ENCODE measurements at places on chromosomes 7 and 10. TPM values are rescaled to one million over a fixed set of nuclear protein-coding genes. Genes with fewer than 3 reads are reported as not detected.

The OLAH gene
- 1.9 TPM for polyA plus RNA-seq

The OPALIN gene
- polyA plus RNA-seq: 0.79 TPM

GRCh38 chr7:127809261-127809702 lies 157.3 kb downstream of the SND1 start:
- DNase-seq: no peak

DNA sequence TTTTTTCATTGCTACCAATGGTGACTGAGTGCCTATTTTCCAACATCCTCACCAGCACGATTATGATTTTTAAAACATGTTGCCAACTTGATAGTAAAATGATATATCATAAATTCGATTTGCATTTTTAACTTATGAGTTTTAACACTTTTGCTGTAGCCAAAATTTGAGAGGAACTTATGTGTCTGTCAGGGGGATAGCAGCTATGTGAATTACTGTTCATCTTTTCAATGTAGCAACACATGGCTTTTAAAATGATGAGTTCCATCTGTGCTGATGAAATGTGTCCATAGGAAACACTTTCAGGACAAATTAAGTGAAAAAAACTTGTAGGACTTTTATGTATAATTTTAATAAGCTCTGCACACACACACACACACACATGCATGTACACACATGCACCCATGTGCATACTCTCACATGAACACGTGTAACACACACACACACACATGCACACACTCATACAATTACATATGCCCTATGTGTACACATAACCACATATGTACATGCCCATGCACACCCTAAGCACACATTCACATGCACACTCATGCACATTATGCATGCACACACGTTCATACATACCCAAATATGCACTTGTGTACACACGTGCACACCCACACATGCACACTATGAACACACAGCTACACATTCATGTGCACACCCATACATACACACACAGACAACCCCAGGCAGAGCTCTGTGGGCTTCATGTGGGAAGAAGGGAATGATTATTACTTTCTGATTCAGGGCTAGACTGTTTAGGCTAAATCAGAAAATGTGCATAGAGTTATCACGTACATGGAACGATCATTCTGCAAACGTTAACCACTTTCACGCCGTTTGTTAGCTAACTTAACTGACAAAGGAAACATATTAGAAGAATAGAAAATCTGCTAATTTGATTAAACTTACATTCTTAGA lies 68.9 kb downstream of the C10orf143 start:
- no peak for DNase-seq

DNA sequence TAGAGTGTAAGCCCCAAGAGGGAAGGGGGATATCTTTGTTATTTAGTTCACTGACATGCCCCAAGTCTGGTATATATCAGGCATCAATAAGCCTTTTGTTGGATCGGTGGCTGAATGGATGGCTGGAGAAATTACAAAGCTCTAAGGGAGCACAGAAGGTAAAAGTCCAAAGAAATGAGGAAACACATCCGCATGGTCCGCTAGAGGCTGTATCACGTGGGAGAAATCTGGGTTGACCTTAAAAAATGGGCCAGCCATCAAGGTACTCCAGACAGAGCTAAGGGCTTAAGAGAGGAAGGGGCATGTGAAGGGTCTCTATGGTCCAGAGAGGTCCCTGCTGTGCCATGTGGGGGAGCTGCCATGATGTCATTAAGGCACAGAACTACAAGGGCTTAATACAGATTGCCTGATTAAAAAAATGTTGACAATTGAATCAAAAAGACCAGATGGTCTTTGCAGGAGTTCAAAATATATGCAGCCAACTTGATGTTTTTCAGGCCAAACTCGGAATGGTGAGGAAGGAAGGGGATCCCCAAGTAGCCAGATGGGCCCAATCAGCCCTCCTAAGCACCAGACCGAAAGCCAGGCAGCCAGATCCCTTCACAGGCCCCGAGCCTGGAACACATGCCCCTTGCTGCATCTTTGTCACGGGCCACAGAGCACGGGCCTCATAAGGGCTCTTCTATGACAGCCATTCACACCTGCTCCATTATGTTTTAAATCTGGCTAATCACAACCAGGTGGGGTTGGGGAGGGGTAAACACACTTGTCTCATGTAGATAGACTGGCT lies 31.9 kb downstream of the SCRN1 start:
- DNase-seq: no peak

- peak; percentile 98 for DNase-seq
These were observed at the start of gene MTPN for GRCh38 chr7:135977007-135977741. Gene MTPN, minus strand, starts transcription at chr7:135977359. Its CDS starts 259 bp downstream, at chr7:135977100.

- peak; percentile 22 for DNase-seq
These were observed 879.2 kb downstream of the LRMDA start for GRCh38 chr10:76310588-76311080.

DNA sequence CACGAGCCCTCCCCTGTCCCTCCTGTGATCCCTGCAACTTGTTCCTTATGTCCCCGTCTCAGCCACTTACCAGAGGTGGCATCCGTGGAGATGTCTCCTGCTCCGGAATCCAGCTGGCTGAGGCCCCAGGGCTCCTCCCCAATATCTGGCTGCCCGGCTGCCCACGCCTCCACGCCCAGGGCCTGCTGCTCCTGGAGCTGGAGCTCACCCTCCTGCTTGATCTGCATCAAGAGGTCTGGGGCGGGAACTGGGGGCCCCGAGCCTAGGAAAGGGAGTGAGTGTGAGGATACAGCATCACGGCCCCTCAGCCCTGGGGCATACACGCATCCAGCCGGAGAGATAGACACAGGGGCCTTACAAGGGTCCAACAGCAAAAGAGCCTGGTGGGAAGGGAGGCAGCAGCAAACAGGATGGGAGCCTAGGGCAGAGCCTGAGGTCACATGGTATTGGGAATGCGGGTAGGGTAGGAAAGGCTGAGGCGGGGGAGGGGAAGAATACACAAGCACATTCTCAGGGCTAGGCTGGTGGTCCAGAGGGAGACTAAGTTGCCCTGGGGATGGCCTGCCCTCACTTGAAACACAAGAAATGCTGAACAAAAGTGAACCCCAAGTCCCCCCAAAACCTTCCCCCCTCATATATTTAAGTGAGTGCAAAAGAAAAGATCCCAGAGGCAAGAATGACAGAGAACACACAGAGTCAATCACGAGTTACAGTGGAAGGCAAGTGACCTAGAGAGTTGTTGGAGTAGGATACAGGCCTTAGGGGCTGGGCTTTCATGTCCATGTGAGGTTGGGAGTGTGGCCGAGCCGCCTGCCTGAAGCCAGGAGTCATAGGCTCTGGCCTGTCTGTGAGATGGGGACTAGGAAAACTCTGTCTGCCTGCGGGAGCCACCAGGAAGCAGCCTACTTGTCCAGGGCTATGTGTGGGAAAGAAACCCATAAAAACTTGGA lies 16.9 kb upstream of the ZNF777 start:
- no peak for DNase-seq
